ENCODE measurements at places on chromosomes 11 and 22.

- no peak for DNase-seq
These were observed 9.4 kb downstream of the PLAAT2 start for GRCh38 chr11:63553759-63554158.

DNA sequence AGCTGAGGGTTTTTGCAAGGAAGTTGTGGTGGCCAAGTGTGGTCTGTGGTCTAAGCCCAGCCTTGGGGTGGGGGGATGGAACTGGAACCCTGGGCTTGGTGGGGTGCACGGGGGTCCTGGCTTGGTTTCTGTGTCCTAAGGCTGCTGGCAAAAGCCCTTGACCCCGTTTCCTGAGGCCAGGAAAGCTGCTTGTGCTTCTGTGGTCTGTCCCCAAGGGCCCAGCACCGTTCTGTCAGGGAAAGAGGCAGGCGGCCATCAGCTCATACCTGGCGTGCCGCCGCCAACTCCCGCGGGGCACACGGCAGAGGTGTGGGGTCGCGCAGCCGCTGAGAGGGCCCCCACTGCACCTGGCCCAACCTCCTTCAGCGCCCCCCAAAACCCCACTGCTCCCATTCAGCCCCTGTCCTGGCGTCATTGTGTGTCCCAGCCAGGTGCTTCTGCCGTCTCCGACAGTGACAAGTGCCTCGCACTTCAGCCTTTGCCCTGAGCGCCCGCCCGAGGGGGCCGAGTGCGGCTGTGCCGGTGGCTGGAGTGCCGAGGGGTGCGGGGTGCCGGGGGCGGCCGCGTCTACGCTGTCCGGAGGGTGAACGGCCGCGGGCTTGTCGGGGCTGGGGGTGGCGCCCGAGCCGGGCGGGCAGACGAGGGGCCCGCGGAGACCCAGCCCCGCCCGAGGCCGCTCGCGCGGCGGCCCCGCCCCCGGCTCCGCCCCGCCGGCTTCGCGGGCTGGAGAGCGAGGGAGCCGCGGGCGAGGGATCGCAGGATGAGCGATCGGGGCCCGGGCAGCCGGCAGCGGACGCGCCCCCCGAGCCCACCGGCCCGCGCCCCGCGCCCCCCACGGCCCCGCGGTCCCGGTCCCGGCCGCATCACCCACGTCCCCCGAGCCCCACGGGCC is at the start of gene CNIH2:
Gene CNIH2, plus strand, starts transcription at position 705 of the 892 bp plus-strand sequence. CDS start 282 bp downstream, outside the sequence.
- no peak for DNase-seq

GRCh38 chr11:76772783-76773106 is 10.4 kb upstream of the TSKU start:
- DNase-seq = no peak

GRCh38 chr11:75476739-75477613 is 44.0 kb upstream of the KLHL35 start:
- DNase-seq = no peak

- DNase-seq = no peak
These were observed 105.6 kb upstream of the ALDH3B2 start for GRCh38 chr11:67780056-67780455.

GRCh38 chr11:2655834-2656622 is 43.8 kb downstream of the KCNQ1OT1 start:
- no peak for DNase-seq

GRCh38 chr11:134207538-134208239 is 16.1 kb downstream of the NCAPD3 start:
- no peak for DNase-seq

- no peak for DNase-seq
These were observed 732.7 kb upstream of the TENM4 start for GRCh38 chr11:80173371-80174136.

GRCh38 chr11:88620568-88621130 is 283.1 kb upstream of the CTSC start:
- DNase-seq = no peak

DNA sequence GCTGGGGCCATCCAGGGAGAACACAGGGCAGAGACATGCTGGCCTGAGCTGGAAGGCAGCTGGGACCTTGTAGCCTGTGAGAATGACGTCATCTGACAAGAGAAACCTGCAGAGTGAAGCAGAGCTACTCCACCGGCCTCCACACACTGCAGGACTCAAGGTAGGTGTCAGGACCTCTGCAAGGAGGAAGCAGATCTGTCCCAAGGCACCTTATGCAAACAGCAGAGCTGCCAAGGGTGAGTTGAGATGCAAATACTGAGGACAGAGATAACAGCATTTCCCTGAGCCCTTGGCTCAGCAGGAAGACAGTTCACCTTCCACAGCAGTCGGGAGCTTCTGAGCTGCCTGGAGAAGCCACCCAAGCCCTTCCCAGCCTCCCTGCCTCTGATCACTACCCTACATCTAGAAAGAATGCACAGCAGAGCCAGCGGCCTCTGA is 51.9 kb upstream of the IGSF9B start:
- no peak for DNase-seq

DNA sequence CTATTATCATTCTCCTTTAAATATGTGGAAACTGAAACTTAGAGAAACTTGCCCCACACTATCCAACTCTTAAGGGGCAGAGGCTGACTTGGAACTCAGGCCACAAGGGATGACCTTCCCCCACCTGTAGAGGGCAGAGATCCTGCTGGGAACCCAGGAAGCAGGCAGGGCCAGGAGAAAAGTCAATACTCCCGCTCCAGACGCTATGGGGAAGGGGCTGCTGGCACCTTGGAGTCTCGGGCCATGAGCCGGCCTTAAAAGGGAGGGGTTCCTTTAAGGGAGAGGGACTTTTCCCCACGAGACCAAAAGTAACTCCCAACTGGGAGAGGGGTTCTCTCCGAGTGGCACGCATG is 620 bp upstream of the ANO5 start:
- DNase-seq = peak; percentile 2

- DNase-seq = no peak
These were observed 76.3 kb upstream of the IGLL5 start for GRCh38 chr22:22811016-22812009.

GRCh38 chr11:625636-626268 is 997 bp upstream of the CDHR5 start:
- no peak for DNase-seq

All from right lung (tissue), 10 donors.